Mucosa of gallbladder (tissue), 1 donor: ENCODE measurements at places on chromosomes 7 and 10. TPM values are rescaled to one million over a fixed set of nuclear protein-coding genes. Genes with fewer than 3 reads are reported as not detected.

DNA sequence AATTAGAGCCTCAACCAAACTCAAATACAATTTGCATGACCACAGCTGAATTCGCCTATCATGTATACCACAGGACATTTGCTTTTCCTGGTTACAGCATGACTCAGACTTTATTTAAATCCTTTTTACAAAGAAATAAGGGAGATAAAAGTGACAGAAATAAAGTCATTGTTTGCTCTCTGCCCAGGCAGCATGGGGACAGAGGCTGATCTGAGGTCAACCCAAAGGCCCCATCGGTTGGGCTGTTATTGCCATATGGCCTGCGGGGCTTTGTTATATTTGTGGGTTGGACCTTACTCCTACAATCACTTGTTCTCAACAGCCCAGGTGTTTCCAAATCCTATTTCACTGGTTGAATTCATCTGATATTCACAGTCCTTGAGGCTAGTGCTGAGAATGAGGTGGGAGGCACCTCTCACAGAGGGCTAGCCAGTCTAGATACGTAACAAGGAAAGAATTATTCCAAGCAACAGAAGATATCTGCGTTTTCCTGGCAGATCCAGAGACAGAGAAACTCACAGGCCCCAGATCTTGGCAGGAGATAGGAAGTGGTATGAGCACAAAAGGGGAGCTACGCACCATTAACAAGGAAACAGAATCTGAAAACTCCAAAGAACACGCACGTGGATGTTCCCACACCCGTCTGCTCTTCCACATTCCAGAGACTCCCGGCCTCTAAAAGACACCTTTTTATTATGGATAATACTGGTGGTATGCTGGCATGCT lies 117.3 kb downstream of the HIPK2 start:
- no peak for DNase-seq

LIPF gene
- total RNA-seq = not detected

MYL7 gene
- not detected for total RNA-seq

DNA sequence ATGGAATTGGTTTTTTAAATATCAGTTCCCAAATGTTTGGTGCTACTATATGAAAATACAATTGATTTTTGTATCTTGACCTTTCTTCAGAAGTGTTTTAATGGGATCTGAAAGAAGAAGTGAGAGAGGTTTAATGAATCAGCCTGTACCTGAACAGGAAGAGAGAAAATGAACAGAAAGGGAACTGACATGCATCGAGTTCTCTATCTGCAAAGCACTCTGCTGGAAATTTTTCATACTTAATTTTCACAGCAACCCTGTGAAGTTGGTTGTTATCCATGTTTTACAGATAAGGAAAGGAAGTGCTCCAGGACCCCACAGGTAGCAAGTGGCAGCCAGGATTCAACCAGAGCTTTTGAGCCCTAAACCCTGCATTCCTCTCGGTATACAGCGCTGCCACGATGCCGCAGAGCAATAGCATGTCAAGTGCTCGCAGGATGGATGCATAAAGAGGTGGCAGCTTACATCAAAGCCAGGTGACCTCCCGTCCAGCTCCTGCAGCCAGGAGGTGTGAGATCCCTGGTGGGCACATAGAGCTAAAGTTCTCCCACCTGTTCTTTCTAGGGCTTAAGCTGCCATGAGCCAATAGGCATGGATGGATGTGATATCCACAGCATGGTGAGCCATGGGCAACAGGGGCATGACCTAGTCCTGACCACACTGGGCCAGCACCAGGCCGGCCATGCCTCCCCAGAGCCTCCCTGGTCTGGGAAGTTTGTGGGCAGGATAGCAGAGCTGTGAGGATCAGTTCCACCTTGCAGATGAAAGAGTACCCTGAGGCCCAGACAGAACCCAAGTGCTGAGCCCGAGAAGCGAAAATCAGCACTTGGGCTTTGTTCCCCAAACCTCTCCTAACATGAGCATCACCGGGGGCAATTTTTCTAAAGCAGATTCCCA lies 57.2 kb downstream of the CALML3 start:
- no peak for DNase-seq

- no peak for DNase-seq
Measured at GRCh38 chr10:116056445-116057293, 216.3 kb downstream of the GFRA1 start.
